GM12864 (cell line): ENCODE measurements at places on chromosomes 6 and 20.

GRCh38 chr20:41738604-41739206 is 120.5 kb upstream of the CHD6 start:
- no peak for DNase-seq

DNA sequence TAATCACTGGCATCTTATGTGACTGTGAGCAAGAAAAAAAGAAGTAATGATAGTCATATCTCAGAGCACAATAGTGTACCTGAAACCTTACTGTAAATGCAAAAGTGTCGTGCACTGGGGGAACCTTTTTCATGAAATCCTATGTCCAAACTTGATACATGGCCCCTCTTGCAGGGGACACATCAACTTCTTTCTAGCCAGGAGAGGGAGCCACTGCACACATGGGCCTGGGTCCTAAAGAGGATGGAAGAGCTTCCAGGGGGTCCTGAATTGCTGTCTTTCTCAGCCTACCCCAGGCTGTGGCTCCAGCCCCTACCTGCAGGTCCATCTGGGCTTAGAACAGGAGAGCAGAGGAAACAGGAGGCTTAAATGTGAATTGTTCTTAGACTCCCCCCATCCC is 165.7 kb downstream of the SOD2 start:
- DNase-seq: no peak

- DNase-seq: no peak
Measured at GRCh38 chr6:36615018-36615761, 21.0 kb downstream of the SRSF3 start.

DNA sequence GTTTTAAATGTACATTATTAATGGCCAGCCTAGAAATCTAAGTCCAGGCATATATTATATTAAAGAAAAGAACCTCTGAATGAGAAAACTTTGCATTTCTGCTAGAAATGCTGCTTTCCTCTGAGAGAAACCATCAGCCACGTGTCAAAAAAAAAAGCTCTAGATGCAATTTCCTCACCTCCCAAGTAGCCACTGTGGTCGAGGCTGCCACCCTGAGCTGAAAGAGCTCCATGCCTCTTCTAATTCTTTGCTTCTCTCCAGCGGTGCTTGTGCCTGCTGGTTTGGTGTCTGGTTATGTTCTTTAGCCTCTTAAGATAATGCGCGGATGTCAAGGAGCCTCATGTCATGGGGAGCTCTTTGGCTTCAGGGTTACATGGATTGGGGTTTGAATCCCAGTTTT is 316.0 kb downstream of the TFAP2C start:
- no peak for DNase-seq

GRCh38 chr6:17808609-17809008 is 101.9 kb upstream of the NUP153 start:
- DNase-seq: no peak

- no peak for DNase-seq
Measured at GRCh38 chr6:38086346-38086745, 266.8 kb downstream of the ZFAND3 start.

DNA sequence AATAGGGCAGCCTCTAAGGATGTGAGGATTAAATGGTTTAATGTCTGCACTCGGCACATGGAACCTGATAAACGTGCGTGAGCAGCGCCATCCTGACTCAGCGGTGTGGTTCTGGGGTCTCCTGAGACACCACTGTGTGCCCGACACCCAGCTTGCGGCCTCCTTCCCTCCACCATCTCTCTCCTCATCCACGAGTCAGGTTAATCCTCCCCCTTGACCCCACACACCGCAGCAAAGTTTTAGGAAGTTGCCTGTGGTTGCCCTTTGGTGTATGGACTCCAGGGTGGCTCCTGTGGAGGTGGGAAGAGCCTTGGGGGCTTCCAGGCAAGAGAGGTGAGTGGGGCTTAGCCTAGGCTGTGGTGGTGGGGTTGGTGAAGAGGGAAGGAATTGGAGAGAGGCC is 68.2 kb downstream of the PHACTR3 start:
- no peak for DNase-seq

DNA sequence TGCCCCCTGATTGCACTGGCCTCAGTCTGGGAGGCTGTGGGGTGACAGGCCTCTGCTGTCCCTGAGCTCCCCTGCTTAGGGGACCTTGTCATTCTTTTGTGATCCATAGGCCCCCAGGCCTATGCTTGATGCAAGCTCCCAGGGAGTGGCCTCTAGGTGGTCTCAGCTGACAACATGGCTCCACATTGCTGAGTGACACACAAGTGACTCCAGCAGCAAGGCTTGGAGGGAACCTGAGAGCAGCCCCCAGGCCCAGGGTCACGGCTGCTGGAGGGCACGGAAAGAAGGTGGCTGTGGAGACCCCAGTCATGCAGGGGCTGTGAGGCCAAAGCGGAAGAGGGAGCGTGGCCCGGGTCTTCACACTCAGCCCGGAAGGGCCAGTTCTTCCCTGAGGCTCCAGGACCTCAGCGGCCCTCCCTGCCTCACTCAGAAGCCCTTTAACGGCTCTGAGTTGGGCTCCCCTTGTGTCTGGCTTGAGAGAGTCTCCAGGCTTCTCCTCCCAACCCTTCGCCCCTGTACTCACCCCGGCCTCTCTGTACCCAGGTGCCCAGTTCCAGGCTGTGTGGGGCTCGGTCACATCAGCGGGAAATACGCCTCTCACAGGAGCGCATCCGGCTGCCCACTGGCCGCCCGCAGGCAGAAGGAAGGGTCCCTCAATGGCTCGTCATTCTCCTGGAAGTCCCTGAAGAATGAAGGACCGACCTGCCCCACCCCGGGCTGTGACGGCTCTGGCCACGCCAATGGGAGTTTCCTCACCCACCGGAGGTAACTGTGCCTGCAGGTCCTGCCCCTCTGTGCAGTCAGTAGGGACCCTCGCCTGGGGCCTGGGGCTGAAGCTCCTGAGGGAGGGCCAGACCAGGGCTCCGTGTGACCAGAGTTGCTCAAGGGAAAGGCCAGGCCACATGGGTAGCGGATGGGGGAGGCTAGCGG is 23.7 kb upstream of the PCMTD2 start:
- DNase-seq: no peak

DNA sequence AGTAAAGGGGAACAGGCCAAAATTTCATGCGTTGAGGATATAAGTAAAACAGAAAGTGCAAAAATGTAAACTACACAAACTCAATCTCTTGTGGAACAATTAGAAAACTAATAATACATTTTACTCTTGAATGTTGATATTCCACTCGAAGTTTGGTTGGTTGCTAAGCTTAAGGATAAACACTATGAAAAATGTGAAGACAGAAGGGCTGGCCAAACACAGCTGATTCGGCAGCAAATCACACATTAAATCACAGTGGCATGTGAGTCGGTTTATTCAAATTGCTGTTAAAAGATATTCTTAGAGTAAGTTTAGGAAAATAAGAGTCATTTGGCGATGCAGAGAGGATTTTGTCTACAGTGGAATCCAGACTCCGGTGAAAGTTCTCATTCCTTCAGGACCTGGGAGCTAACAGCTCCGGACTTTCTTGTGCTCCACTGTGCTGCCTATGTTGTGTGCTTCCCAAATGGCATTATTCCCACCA is 1.4 kb upstream of the EPM2A start:
- DNase-seq: no peak

DNA sequence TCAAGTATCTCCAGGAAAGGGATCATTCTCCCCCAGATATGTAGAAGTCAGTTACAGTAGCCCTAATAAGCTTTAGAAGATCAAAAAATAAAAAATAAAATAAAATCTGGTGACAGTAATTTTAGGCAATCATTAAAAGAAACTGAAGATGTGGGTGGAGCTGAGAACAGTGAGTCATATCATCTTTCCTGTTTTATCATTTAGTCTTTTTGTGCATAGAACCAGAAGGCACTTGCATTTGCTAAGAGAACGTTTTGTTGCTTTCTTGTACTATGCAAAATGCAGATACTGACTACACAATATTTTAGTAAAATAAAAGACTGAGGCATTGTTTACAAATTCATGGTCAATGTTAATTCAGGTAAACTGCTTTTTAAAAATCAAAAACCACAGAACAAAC is 497.4 kb upstream of the EPHA7 start:
- no peak for DNase-seq

DNA sequence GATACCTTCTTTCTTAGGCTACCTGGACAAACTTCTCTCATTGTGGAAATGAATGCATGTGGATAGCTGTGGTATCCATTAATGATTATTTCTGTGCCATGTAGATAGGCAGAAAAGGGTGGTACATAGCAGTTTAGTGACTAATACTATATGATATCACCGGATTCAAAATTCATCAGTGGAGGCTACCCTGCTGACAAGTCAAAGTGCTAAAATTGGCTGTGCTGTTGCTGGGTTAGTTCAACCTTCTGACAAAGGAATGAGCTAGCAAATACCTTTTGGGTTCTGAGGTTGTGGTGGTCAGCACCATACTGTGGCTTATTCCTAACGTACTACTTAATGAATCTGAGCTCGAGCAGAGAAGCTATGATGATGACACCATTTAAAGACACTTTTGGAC is 109.1 kb downstream of the TFAP2B start:
- DNase-seq: no peak

GRCh38 chr6:5626727-5627426 is 365.6 kb downstream of the FARS2 start:
- no peak for DNase-seq

GRCh38 chr20:4161401-4162251 is 146.3 kb upstream of the RNF24 start:
- no peak for DNase-seq

DNA sequence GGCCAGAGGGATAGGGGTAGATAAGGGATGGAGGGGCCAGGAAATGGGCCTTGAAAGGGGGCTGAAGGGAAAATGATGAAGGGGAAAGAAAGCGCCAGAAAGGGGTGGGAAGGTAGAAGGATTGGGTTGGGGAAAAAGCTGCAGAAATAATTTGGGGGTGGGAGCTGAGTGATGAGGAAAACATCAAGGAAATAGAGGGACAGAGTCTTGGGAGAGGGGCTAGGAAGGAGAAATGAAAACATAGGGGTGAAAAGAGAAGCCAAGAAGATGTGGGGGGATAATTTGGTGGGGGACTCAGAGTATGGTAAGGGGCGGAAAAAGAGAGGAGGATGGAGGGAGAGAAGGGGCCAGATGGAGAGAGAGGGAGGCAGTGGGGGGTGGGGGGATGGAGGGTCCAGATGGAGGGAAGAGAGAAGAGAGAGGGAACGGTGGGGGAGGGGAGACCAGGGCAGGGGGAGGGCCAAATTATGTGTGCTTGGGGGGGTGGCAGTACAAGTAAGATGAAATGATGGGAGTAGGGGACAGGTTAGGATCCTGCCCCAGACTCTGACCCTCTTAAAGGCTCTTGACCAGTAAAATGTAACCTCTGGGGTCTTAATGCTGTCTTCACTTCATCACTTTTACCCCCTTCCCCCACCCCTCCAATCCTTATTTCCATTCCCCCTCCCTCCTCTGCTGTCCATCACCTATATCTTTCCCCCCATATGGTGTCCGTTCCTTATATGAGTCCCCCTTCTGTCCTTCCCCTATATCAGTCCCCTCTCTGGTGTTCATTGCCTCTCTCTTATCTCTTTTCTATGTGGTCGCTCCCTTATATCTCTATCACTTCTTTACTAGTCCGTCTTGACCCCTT is 852 bp downstream of the SYNGAP1 start:
- DNase-seq: no peak

GRCh38 chr6:41334482-41335040 is 847 bp upstream of the NCR2 start:
- DNase-seq: no peak

- no peak for DNase-seq
Measured at GRCh38 chr6:126701676-126702560, 362.0 kb downstream of the CENPW start.

DNA sequence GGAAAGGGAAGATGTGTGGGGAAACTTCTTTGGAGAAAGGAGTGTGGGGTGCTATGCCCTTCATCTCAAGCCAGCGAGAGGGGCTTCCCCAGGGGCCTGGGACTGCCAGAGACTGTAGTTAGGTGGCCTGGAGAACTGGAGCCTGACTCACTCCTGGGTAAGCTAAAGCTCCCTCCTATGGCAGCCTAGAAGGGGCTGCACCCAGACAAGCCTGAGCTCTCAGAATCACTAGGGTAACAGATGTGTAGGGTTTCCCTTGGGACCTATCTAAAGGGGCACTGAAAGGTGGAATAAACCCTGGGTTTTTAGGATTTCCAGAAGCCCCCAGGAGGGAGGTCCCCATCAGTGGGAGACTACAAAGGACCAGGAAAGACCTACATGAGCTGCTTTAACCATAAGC is 1.6 kb upstream of the ARMC2 start:
- no peak for DNase-seq

DNA sequence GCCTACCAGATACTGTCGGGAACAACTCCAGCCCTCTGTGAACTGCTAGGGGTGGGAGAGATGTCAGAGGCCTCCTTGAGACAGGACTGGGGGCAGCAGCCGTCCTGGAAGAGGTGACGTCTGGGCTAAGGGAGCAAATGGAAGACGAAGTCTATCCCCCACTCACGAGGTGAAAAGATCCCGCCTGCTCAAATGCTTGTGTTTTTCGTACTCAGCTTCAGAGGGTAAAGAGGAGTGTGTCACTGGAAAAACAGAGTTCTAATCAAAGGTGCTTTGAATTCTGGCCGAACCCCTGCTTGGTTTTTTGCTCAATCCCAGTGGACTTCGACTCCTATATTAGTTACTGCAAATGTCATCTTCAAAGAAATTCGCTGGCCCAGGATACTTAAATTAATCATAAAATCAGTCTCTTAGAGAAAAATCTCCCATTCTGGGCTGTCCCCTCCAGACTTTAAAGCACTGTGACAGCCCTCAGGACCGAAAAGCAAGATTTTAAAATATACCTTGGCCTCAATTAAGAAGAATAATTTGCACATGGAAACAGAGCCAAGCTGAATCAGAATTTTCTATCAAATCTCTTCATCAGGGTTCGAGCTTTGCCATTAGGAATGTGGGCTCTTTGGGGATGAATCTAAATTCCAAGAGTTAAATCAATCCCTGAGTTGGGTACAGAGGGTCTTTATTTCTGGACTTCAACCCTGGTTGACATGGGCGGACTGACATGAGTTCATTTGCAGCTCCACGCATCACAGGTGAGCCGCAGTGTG is 61.8 kb upstream of the AFDN start:
- DNase-seq: no peak

GRCh38 chr6:26327450-26328264 is 37.3 kb upstream of the BTN3A2 start:
- peak; percentile 60 for DNase-seq

DNA sequence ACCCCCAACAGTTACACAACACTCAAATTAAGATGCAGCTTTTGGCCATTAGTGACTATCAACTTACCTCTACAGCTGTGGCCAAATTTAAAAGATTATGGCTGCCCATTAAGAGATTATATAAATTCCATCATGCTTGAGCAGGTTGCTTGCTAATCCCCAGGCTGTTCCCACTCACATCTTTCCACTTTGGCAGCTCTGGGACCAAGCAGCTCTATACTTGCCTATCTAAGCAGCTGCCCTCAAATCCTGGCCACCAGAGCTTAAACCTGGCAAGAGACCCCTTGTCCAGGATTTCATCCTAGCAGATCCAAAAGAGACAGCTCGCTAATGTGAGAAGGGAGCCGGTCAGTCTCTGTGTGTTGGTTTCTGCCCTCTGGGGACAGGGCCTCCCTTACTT is 127.9 kb downstream of the SLC23A2 start:
- DNase-seq: no peak
